Stimulated activated CD8-positive, alpha-beta memory T cell treated with anti-CD3 and anti-CD28 coated beads, Interleukin-4, amount 100 ng/mL, for 4 hours (primary cell): ENCODE measurements at places on chromosomes 2 and 18.

GRCh38 chr2:219714681-219715400, 87.4 kb downstream of the SLC4A3 start:
- no peak for DNase-seq

- DNase-seq = no peak
Observed at GRCh38 chr18:31586616-31587015, 5.1 kb upstream of the TTR start.

GRCh38 chr2:229768235-229768634, 53.9 kb upstream of the DNER start:
- DNase-seq = no peak

GRCh38 chr2:165794536-165794928, 485 bp upstream of the GALNT3 start:
- no peak for DNase-seq

GRCh38 chr2:222797261-222797660, 63.6 kb upstream of the ACSL3 start:
- DNase-seq = no peak

DNA sequence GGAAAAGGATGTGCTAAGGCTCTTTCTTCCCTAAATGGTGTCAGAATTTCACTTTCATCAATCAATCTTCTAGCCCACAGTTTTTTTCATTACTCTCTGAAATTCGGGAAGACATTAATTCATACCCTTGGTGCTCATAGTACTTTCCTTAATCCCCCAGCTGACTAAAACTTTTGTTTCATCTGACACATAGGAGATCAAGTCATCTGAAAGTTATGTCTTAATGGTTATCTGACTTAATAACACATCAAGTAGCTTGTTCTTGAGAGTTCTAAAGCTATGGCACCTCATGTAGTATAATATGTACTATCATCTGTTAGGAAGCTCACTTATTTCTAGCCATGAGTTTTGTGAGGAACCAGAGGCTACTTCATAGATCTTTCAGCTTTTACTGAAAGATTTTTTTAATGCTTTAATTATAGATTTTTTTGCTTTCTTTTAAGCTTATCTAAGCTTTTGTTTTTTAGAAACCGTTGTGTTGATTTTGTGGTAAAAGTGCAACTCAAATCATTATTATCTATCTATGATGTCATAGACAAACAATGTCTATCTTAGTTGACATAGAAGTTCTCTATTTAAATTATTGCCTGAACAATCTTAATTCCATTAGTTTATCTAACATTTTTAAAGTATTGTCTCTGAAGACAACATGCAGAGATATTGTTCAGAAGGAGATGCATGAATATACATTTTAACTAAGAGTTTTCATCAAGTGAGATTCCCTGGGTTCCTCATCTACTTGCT, 93.6 kb upstream of the UBXN4 start:
- no peak for DNase-seq

DNA sequence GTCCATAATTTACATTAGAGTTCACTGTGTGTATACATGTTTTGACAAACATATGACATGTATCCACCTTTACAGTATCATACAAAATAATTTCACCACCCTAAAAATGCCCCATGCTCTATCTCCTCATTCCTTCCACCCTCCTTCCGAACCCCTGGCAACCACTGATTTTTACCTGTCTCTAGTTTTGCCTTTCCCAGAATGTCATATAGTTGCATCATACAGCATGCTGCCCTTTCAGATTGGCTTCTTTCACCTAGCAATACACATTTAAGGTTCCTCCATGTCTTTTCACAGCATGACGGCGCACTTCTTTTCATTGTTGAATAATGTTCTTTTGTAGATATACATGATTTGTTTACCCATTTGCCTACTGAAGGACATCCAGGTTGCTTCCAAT, 10.4 kb downstream of the LRPPRC start:
- no peak for DNase-seq

DNA sequence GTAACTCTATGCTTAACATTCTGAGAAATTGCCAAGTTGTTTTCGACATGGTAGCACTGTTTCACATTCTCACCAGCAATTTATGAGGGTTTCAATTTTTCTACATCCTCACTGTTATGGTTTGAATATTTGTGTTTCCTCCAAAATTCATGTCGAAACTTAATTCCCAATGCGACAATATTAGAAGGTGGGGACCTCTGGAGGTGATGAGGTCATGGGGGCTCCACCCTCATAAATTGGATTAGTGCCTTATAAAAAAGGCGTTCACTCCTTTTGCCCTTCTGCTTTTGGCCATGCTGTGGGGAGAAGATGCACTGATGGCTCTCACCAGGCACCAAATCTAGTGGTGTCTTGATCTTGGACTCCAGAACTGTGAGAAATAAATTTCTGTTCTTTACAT, 110.3 kb downstream of the HRH4 start:
- no peak for DNase-seq

DNA sequence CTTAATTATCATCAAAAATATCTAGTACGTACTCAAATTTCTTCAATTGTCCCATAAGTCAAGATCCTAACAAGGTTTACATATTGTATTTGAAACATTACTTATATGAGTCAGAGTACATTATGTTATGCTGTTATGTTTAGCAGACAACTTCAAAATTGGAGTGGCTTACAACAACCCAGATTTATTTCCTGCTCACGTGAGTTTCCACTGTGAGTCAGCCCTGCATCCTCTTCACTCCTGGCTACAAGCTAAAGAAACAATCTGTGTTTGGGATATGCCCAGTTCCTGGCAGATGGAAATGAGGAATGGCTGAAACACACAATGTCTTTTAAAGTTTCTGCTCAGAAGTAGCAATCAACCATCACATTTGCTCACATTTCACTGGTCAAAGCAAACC, 31.5 kb upstream of the TANC1 start:
- DNase-seq = no peak

DNA sequence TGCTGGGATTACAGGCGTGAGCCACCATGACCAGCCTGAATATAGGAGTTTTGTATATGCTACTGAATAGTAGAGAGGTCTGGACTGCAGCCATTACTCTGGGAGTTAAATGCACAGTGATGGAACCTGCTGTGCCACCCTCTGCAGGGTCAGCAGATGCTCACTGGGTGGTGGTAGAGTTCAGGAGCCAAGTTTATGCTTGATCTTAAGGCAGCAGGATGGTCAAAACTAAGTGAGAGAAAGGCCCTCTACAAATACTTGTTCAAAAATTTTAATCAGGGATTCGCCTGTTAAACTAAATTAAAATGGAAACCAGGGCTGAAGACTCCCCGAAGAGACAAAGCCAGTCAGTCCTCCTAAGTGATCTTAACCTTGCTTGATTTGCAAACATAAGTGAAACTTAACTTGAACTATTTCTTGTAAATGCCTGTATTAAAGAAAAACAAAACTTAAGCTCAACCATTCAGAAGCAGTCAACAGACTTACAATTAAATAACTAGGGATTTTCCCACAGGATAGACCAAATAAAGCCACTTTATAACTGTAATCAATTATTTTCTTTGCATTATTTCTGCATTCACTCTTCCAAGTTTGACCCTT, 4.2 kb upstream of the WDFY1 start:
- DNase-seq = no peak

DNA sequence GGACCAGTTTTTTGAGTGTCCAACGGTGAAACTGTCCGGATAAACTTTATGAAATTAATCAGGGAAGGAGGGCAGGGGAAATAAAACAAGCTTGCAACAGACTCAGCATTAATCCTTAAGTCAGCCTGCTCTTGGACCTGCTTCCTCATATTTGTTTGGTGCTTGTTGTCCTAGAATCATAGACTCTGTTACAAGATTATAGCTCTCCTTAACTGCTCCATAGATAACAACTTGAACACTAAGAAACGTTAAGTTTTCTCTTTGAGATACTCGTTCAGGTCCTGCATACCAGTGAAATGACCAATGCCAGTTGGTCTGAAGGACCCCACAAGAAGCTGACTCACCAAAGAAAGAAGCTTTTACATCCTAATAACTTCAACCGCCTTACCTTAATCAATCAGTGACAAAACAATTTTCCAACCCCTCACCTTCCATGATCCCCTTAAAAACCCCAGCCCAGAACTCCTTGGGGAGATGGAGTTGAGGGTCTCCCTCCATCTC, 493.2 kb downstream of the PID1 start:
- no peak for DNase-seq

DNA sequence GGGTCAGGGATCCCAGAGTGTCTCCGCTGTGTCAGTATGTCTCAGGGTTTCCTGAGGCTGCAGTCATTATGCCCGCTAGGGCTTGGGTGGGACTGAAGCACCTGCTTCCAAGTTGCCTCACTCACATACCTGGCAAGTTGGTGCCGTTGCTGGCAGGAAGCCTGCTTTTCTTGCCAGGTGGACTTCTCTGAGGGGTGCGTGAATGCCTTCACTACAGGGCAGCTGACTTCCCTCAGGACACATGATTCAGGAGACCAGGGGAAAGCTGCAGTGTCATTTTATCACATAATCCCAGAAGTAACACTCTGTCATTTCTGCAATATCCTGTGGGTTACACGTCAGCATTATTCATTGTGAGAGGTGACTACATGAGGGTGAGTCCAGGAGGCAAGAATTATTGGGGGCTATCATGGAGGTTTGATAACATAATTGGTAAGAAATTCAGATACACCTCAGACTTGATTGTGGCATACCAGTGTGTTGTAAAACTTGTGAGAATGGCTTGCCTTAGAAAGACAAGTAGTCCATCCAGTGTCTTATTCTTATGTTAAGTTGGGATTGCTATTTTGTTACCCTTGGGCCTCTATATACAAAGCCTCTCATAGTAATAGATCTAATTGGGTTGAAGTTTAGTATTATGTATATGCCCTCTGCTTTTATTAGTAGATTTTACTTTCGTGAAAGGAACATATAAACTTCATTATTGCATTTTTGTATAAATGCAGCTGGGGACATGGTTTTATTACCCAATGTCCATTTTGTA, 44.1 kb downstream of the NEDD4L start:
- DNase-seq = no peak

GRCh38 chr2:201806442-201807170, at the start of gene CDK15:
TSS of gene CDK15 (plus strand) at chr2:201806537. CDS start at chr2:201806665, 128 bp downstream.
- DNase-seq = no peak

- DNase-seq = no peak
Observed at GRCh38 chr2:20125164-20125563, 73.7 kb upstream of the LAPTM4A start.

DNA sequence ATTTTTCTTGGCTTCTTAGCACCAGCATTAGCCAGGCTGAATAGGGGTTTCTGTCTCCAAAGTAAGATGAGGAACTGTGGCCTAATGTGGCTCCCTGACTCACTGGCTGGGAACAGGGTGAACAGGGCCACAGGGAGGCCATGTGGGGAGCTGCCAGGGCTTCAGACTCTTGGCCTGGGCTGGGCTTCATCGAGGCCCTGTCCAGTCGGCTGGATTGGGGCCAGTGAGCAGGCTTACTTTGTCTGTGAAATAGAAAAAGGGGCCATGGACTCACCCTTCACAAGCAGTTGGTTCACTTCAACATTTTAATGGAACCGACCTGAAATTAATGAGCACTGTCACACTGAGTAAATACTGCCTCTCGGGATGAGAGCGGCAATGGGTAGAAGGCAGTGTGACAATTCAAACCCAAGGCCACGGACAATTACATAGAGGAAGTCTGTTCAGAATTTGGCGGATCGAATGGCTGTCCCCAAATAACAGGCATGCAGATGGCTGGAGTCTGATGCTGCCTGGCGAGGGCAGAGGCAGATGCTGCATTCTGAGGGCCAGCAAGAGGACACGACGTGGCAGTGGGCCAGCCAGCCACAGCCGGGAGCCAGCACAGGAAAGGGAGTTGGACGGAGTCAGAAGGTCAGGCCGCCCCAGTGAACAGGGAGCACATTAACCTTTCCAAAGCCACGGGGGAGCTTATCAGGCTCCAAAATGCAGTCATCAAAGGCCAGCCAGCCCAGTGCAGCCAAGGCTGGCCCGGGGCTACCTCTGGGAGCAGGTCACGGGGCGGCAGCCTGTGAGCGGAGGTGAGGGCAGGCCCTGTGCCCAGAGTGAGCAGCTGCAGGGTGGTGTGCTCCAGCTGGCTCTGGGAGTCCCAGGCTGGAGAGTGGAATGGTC, 146.6 kb upstream of the REV1 start:
- DNase-seq = no peak

DNA sequence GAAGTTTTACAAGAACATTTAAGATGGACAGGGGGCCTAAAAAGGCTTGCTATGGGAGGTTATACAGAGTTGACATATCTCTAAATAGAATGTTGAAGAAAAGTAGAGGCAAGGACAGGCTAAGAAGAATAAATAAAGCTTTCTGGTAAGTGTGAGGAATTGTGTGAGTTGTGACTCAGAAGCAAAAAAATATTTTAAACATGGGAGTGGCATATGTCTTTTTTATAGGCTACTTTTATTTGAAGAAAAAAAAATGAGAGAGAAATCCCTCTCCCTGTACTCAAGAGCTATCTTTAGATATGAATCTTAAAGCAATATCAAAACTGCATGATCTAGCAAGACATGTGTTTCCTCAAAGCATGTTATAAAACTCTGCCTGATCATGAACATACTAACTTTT, 41.1 kb downstream of the RAB3GAP1 start:
- no peak for DNase-seq

DNA sequence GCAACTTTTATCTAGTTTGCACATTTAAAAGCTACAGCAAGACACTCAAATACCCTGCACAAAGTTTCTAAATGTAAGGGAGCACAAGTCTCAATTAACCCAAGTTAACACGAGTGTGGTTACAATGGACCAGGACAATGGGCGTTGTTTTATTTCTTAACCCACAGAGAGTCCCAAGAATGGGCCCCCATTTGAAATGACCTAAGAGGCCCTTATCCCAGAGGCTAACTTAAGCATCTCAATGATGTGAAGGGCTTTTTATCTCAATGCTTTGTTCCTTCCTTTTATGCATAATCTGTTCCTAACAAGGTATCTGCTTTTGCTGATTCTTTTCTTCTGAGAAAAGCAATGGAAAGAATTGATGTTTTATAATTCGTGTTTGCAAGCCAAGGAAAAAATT, 151.5 kb upstream of the SALL3 start:
- DNase-seq = no peak

DNA sequence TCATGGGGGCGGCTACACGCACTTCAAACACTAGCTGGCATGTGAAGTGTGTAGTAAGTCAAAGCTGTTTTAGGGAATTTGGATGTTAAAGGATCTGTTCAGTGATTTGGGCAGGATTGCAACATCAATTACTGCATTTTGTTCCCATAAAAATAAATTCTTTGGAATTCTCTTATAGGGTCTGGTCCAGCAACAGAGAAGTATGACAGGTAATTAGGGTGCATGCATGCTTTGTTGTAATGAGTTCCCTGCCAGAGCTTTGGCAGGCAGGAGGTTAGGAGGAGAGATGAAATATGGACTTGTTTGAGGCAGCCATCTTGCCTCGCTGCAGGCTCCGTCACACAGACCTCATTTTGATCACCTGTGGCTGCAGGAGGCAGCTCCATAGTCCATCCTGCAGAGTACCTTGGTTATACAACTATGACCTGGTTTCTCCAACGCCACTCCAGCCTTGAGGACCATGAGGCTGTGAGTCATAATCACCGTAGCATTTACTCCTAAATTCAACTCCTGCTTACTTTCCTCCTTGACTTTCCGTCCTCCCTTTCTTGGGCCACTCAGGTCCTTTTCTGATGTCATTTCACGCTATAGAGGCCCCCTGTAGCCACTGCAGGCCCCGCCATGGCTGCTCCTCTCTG, 26.5 kb upstream of the EML4 start:
- DNase-seq = no peak

GRCh38 chr2:69567157-69567908, 76.2 kb downstream of the AAK1 start:
- DNase-seq = no peak
